ENCODE measurements at places on chromosomes 4 and X.

DNA sequence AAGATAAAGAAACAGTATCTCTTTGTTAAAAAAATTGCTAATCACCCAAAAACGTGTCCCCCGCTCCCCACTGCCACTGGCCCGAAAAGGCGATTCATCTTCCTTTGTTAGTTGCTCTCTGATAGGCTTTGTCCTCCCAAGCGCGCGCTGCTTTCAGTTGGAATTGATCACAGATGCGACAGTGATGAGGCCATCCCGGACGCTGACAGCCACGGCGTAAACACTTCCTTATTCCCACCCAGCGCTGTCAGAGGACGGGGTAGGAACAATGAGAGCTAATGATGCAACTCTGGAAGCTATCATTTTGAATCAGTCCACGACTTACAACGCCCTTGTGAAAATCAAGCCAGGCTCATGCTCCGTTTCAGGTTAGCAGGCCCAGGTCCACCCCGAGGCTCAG is 21.4 kb downstream of the SOD3 start:
- DNase-seq: no peak

DNA sequence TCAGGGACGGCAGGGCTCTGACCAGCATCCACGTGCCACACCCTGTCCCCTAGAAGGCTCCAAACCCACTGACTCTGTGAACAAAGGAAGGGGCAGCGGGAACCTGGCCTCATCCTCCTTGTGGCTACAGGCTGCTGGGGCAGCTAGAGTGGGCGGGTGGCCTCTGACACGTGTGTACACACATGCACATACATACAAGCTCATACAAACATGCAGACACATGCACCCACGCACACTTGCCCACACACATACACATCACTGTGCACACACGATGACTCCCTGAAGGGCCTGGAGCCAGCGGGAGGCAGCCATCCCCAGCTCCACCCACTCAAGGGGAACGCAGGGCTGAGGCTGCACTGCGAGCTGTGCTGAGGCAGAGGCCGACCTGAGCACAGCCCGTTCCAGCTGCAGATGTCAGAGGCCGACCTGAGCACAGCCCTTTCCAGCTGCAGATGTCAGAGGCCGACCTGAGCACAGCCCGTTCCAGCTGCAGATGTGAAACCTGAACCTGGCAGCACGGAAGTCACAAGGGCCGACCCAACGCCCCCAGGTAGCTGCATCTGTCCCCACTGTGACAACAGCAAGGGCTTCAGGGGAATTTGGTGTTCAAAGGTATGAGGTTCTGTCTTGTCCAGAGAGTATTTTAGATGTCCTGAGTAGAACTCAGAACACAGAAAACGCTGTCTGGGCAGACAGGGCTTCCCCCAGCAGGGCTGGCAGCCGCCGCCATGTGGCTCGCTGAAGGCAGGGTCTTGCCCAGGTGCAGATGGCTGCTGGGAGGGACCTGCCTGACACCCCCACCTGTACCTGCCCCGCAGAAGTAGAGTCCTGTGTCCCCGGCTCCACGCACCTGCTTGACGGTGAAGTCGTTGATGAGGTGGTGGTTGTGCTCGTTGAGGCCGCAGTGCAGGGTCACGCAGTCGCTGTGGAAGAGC is 33.5 kb downstream of the CTBP1 start:
- no peak for DNase-seq

GRCh38 chr4:159150821-159151390 is 48.0 kb downstream of the RAPGEF2 start:
- no peak for DNase-seq

GRCh38 chr4:121339307-121339706 is 41.5 kb downstream of the QRFPR start:
- DNase-seq: no peak

DNA sequence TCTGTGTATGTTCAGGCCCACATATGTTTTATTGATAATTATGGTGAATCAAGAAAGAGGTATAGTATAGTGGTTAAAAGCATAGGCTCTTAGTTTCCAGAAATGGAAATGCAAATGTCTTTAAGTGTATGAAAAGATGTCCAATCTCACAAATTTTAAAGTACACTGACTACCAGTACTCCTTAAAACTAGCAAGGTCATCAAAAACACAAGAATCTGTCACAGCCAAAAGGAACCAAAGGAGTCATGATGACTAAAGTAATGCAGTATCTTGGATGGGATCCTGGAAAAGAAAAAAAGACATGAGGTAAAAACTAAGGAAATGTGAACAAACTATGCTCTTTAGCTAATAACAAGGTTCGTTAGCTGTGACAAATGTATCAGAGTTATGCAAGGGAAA is 661 bp upstream of the RBM41 start:
- no peak for DNase-seq

GRCh38 chr4:74038086-74038424 is 434 bp downstream of the CXCL3 start:
- no peak for DNase-seq

GRCh38 chr4:151415978-151416377 is 7.0 kb downstream of the FHIP1A start:
- no peak for DNase-seq

DNA sequence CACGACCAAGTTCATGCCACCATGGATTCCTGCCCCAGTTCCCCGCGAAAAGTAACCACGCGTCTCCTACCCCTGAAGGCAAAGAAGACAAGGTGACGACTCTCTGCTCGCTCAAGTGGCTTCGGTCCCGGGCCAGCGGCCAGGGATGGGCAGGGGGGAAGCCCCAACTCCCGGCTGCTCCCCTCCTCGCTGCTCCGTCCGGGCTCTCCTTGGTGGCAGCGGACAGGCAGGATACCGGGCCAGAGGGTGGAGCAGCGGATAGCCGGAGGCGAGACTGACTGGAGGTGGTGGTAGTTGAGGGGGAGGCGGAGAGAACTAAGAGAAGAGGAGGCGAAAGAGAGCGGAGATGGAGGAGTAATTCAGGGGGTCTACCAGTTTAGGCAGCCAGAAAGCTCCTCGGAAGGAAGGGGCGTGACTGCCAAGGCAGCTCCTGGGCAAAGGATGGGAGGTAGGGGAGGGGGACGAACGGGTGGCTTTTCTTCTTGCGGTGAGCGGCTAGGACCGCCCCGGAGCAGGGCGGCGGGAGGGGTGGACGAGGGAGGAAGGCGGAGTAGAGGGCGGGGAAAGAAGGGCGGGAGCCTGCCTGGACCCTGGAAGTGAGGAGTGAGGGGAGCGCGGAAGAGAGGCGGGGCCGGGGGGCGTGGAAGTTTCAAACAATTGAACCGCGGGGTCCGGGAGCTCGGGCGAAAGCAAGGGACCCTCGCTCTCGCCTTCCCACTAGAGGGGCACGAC is at the start of gene AMOT:
TSS of gene AMOT (minus strand) at position 450 of the 732 bp plus-strand sequence. CDS start 17,705 bp downstream, outside the sequence.
- peak; percentile 72 for DNase-seq

GRCh38 chr4:112951362-112952312 is 97.8 kb upstream of the ANK2 start:
- no peak for DNase-seq

- DNase-seq: no peak
Measured at GRCh38 chrX:56733459-56734046, 4.5 kb downstream of the NBDY start.
